GM10248 (cell line): ENCODE measurements at places on chromosomes 13 and 19.

DNA sequence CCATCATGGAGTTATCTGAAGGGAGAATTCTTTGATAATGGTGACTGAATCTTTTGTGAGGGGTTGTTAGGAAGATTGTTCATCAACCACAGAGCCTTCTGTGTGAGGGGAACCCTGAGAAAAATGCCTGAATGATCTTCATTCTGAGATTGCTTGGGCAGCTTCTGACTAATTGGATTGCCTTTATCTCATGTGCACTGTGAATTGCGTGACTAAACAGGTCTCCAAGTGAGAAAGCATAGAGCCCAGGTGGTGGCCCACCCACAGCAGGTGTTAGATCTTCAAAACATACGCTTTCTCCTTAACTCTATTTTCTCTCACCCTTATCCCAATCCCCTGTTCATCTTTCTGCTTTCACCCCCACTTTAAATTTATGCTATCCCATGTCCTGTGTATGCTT, 58.3 kb downstream of the DOCK9 start:
- no peak for DNase-seq

DNA sequence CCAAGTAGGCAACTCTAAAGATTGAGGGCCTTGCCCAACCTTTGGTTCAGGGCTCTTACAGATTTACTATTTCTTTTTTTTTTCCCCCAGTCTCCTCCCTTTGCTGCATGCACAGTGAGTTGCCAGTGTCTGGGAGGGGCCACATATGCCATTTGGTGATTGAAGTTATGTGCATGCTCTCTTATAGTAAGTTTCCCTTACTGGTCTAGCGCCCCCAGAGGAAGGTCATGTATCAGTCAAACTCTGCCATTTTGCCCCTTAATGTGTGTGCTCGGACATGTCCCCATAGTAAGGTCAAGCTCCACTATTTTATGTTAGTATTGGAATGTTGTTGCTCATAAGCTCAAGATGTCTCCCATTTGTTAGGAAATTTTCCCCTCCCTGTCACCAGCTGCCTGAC, 1138.0 kb upstream of the SLC10A2 start:
- no peak for DNase-seq

GRCh38 chr19:38375748-38376147, 1.4 kb downstream of the PSMD8 start:
- no peak for DNase-seq

GRCh38 chr13:50907781-50908180, 1.8 kb upstream of the RNASEH2B start:
- no peak for DNase-seq

DNA sequence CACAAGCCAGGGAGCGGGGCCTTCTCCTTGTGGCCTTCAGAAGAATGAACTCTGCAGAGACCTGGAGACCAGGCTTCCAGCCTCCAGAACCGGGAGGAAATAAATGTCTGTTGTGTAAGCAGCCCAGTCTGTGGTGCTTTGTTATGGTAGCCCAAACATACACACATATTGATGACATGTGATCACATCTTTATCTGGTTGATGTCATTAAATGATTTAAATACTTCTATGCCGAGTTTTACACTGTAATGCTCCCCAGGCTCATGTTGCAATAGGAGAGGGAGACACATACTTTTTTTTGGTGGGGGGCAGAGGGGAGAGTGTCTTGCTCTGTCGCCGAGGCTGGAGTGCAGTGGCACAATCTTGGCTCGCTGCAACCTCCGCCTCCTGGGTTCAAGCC, 188.0 kb upstream of the IRS2 start:
- no peak for DNase-seq

DNA sequence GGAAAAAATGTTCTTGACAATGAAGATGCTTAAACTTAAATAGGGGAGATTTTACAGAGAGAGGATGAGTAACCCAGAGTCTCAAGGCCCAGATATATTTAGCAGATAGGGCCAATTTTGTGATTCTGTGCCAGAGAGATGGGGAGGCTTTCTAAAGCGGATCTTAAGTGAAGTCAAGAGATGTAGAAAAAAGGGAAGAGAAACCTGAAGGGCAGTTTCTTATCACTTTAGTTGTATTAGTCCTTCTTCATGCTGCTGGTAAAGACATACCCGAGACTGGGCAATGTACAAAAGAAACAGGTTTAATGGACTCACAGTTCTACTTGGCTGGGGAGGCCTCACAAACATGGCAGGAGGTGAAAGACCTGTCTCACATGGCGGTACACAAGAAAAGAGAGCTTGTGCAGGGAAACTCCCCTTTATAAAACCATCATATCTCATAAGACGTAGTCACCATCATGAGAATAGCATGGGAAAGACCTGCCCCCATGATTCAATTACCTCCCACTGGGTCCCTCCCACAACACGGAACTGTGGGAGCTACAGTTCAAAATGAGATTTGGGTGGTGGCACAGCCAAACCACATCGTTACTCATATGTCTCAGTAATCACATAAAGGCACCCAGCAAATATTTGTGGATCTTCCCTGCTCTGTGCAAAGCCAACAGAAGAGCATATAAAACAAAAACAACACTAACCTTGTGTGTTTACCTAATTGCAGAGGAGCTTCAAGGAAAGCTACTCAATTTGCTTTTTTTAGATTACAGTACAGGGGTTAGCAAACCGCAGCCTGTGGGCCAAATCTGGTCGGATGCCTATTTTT, 102.6 kb upstream of the MYCBP2 start:
- DNase-seq = peak; percentile 39

- DNase-seq = peak; percentile 32
Measured at GRCh38 chr13:36297366-36298338, at the start of gene CCDC169. Gene CCDC169 (minus strand): TSS chr13:36297814. CDS start chr13:36297719, 95 bp downstream.

- no peak for DNase-seq
Measured at GRCh38 chr13:61406275-61406674, 9.4 kb downstream of the PCDH20 start.
